ENCODE measurements at places on chromosomes 11 and 22. TPM values are rescaled to one million over a fixed set of nuclear protein-coding genes. Genes with fewer than 3 reads are reported as not detected.

ZMAT5 gene
- 37.0 TPM for total RNA-seq

CCDC34 gene
- total RNA-seq: 26.9 TPM

DNA sequence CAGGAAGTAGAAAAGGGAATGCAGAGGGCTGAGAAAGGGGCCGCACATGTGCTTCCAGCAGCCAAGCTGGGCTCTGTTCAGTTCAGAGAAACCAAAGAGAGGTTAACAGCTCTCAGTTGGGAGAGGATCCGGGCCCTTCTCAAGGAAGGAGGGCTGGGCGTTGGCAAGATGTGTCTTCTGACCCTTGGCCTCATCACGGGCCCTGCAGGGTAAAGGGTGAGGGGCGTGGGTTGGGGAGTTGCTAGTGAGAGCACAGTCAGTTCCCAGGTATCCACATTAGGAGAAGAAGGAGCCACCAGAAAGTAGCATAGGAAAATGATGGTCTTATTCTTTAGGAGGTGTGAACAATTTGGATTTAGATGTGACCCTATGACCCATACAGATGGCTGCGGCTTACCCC, 73.0 kb downstream of the OSBP2 start:
- DNase-seq: no peak

DNA sequence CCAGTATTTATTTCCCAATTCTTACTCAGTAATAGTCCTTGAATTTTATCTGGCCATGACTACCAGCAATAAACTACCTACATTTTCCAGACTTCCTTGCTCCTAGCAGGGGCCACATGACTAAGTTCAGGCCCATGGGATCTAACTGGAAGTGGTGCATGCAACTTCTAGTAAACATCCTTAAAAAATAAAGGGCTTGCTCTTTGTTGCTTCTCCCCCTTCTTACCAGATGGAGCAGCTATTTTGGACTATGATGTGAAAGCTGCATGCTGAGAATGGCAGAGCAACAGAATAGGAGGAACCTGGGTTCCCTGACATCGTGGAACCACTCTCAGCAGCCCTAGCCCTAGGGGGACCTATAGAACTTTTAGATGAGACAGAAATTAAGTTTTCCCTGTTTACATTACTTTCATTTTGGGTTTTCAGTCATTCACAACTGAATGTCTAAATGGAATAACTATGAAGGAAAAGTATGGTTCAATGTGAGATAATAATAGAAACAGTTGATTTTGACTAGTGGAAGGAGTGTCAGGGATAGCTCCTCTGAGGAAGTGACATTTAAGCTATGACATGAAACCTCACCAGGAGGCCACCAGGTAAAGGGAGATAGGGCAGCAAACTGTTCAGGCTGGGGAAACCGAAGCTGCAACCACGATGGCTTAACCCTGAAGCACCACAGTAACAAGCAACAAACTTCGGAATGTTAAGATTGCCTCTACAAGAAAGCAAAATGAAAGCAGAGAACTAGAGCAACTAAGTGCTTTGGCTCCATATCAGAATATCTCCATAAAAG, 48.9 kb downstream of the PHF21A start:
- DNase-seq: no peak

DNA sequence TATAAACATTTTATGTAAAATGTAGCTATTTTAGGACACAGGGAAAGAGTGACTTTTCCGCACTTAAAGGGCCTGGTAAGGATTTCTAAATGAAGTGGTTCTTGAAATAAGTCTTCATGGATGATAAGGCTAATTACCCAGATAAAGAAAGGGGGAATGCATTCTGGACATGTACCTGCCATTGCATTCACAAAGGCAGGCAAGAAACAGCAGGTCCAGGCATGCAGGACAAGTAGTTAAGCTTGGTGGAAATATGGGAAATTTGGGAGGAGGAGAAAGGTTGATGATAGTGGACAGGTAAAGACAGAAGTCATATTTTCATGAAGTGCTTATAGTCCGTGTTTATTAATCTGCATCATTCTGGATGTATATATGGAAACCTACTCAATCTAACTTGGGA, 621.2 kb downstream of the NTM start:
- DNase-seq: no peak

DNA sequence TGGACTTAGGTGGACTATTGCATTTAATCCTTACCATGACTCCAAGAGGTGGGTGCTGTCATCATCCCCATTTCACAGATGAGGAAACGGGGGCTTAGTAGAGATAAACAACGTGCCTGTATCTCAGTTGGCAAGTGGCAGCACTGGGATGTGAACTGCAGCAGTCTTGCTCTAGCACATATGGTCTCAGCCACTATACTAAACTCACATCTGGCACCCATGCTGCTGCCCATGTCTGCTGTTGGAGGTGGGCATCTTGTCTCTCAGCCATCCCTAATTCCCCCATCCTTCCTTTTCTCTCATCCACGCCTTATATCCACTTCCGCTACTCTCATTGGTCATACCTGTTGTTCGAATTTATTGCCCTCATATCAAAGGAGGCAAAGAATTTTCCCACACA, 3.8 kb downstream of the PRG3 start:
- DNase-seq: no peak

DNA sequence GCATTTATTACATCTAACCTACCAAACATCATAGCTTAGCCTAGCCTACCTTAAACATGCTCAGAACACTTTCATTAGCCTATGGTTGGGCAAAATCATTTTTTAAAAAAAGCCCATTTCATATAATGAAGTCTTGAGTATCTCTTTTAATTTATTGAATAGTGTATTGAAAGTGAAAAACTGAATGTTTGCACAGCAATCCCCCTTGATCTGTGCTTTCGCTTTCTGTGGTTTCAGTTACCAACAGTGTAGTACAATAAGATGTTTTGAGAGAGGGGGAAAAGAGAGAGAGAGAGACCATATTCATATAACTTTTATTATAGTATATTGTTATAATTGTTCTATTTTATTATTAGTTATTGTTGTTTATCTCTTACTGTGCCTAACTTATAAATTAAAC, 8.4 kb upstream of the MAP6 start:
- DNase-seq: no peak
